ENCODE measurements at places on chromosomes 6 and 20.

DNA sequence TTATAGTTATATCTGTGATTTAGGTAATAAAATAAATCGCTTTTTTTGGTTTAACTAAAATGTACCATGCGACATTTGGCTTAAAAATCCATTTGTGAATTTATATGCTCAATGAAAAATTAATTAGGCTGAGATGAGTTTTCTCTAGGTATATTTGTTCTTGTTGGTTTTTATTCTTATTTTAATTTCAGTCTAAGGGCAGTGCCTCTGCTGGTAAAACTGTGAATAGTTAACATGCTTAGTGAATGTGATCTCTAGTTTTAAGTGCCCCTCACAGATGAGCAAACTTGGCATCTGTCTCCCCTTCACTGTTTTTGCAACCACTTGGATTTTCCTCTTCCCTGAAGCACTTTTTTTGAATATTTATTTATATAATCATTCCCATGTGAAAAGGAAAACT, 822.7 kb downstream of the GRIK2 start:
- H3K27me3 ChIP-seq, result no peaks in the 10 kb centered on the region
- no peak overlapping the region for H3K4me3 ChIP-seq
- H3K27ac ChIP-seq, result no peak overlapping the region
- no peaks in the 10 kb centered on the region for H3K36me3 ChIP-seq
- no peak for DNase-seq
- H3K4me1 ChIP-seq, result no peaks in the 10 kb centered on the region

- H3K36me3 ChIP-seq, result no peaks in the 10 kb centered on the region
- H3K4me3 ChIP-seq, result no peak overlapping the region
- DNase-seq, result no peak
- H3K4me1 ChIP-seq, result peaks cover 7% of the 10 kb centered on the region
- H3K27me3 ChIP-seq, result no peaks in the 10 kb centered on the region
Observed at GRCh38 chr20:24166123-24166381, 177.5 kb upstream of the GGTLC1 start.

DNA sequence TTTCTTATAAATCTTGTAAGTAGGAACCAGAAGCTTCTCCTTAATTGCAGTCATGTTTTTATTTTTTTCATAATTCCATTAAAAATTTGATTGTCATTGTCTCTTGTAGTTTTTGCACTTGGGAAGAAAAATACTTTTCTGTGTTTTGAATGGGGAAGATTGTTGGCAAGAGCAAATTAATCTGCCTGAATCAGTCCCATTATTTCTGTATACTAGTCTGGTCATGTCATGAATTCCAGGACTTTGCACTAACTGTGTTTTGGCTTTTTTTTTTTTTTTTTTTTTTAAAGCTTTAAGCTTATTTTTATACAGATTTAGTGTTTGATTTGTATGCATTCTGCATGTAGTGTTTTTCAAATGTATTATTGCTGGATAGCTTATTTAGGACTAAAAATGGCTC, 47.6 kb downstream of the RALGAPB start:
- H3K4me1 ChIP-seq, result peaks cover 2% of the 10 kb centered on the region
- no peak overlapping the region for H3K27ac ChIP-seq
- H3K4me3 ChIP-seq, result no peak overlapping the region
- no peaks in the 10 kb centered on the region for H3K27me3 ChIP-seq
- DNase-seq, result no peak

GRCh38 chr6:142306736-142307135, 4.9 kb downstream of the ADGRG6 start:
- H3K4me1 ChIP-seq, result peaks cover 3% of the 10 kb centered on the region
- no peaks in the 10 kb centered on the region for H3K27me3 ChIP-seq
- no peak for DNase-seq
- H3K4me3 ChIP-seq, result no peak overlapping the region

- DNase-seq, result no peak
- no peak overlapping the region for H3K27ac ChIP-seq
- no peak overlapping the region for H3K4me3 ChIP-seq
- no peaks in the 10 kb centered on the region for H3K4me1 ChIP-seq
Observed at GRCh38 chr20:35472209-35472608, 16.8 kb downstream of the CEP250 start.

GRCh38 chr6:47527274-47527673, 49.7 kb downstream of the CD2AP start:
- H3K27me3 ChIP-seq, result no peaks in the 10 kb centered on the region
- H3K4me1 ChIP-seq, result no peaks in the 10 kb centered on the region
- H3K4me3 ChIP-seq, result no peak overlapping the region
- H3K27ac ChIP-seq, result no peak overlapping the region

Measured in uterus (tissue), 4 donors.